ENCODE measurements at places on chromosomes 3 and 15.

GRCh38 chr3:71865727-71866126 is 80.8 kb upstream of the PROK2 start:
- no peak for DNase-seq

DNA sequence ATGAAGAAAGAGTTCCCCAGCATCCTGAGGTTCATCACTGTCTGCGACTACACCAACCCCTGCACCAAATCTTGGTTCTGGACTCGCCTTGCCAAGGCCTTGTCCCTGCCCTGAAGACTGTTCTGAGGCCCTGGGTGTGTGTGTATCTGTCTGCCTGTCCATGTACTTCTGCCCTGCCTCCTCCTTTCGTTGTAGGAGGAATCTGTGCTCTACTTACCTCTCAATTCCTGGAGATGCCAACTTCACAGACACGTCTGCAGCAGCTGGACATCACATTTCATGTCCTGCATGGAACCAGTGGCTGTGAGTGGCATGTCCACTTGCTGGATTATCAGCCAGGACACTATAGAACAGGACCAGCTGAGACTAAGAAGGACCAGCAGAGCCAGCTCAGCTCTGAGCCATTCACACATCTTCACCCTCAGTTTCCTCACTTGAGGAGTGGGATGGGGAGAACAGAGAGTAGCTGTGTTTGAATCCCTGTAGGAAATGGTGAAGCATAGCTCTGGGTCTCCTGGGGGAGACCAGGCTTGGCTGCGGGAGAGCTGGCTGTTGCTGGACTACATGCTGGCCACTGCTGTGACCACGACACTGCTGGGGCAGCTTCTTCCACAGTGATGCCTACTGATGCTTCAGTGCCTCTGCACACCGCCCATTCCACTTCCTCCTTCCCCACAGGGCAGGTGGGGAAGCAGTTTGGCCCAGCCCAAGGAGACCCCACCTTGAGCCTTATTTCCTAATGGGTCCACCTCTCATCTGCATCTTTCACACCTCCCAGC is 2.9 kb downstream of the MYD88 start:
- no peak for DNase-seq

GRCh38 chr3:77835921-77836320 is 796.0 kb downstream of the ROBO2 start:
- no peak for DNase-seq

GRCh38 chr3:87949879-87950208 is 109.0 kb downstream of the CGGBP1 start:
- no peak for DNase-seq

DNA sequence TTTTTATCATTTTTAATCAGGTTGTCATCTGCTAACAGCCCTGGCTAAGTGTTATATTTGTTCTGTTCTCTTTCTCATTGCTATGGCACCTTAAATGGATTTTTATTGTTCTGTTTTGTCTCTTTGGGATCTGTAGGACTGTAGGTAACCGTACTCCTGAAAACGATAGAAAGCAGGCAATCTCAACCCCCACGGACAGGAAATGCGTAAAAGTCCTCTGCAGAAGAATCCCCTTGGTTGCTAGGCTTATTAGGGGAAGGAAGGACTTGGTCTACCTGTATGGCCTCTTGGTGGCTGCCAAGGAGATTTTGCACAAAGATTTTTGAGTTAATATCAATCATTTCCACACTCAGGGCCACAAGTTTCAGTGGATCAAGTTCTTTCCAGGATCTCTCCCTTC is 571.9 kb upstream of the ZNF385D start:
- DNase-seq: no peak

DNA sequence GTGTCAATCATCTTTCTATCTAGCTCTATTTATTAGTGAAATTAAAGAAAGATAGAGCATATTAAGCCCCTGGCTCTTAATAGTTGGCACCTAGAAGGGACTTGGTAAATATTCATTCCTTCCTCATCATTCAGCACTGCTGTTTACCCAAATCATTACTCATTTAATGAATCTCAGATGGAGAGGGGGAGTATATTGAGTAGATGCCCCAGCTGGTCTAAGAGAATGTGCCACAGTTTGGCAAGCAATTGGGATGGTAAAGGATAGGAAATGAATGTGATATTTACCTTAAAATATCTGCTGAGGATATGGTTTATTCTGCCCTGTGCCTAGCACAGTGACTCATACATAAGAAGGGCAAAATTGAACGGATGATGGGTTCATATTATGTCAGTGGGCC is 6.0 kb downstream of the IL1RAP start:
- DNase-seq: no peak

DNA sequence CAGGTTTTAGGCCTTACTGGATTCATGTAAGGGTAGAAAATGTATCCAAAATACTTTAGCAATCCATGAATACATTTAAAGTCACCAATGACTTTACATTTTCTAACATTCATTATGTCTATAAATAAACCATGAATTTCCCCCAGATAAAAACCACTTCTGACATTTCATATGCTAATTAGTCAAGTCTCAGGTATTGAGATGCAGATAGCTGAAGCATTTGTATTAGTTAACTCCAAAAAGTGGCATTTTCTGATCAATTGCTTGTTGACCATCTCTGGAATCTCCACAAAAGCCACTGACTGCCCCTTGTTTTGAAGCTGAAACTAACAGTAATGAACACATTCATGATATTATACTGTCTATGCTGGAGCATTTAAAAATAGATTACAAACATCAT is 68.4 kb upstream of the RAP2B start:
- no peak for DNase-seq

DNA sequence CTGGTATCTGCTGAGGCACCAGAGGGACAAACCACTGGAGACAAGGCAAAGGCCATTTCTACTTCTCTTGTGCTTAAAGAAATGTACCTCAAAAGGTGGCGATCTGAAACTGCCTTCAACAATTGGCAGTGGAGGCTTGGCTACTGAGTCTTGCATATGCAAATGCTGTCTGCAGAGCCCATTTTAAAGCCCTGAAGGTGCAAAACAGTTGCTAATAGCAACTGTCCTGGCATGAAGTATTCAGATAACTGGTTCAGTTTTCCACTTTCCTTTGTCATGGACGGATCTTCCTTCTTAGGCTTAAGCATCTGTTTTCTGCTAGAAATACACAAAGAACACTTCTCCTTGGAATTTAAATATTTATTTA is 71.4 kb upstream of the PSMD6 start:
- no peak for DNase-seq

DNA sequence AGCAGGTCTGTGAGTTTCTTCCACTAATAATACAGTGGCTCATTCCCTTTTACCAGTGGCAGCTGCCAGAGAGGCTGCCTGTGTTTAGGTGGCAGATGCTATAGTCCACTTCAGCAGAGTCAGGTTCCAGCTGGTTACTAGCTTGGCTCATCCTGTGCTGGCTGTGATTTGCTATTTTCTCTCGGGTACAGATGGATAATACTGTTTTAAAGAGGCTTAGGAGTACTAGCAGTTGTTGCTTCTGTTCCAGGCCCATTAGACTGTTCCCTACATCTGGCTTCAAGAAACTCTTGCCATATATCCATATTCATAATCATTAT is 41.0 kb downstream of the ZNF609 start:
- no peak for DNase-seq

- DNase-seq: no peak
Observed at GRCh38 chr3:17709236-17709810, 33.1 kb downstream of the TBC1D5 start.

- no peak for DNase-seq
Observed at GRCh38 chr15:101102746-101103145, 149.1 kb downstream of the CHSY1 start.

DNA sequence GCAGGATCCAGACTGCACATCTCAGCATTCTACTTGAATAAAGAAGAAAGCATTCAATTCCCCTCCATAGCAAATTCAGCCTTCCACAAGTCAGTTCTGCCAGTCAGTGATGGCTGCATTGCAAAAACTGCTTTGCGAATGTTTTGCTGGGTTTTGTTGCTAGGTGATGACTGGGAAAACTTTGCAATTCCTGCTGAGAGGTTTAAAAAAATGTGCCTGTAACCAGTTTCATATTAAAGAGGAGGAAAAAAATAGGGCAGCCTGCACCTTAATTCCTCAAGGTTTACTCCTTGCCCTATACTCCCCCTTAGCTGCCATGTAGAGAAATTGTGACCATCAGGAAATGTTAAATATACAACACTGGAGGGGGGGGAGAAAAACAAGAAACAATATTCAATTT is 225.6 kb upstream of the ATP11B start:
- DNase-seq: no peak

DNA sequence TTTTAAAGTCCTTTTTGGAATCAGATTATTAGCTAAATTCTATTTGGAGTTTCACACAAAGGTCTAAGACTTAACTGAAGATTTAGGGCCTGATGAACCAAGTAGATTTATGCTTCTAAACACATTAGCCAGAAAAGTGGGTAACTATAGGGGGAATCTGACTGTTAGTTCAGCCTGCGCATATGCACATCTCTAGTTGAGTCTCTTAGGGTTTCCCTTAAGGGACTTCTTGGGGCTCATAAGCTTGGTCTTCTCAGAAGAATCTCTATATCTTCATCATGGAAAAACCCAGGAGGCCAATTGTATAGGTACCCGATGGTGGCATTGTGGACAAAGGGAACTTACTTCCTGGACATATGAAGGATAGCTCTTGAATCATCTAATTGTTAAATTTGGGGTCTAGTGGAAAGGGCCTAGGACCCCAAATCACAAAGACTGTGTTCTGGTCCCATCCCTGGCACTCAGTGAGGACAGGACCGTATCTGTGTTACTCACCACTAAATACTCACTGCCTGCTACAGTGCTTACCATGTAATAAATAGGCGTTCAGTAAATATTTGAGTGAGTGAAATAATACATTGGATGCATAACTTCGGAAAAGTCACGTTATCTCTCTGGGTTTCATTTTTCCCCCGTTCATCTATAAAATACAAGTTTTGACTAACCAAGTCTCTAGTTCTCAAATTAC is 17.0 kb downstream of the SELENOT start:
- no peak for DNase-seq

GRCh38 chr3:43079536-43080332 is 26.1 kb downstream of the POMGNT2 start:
- DNase-seq: no peak

DNA sequence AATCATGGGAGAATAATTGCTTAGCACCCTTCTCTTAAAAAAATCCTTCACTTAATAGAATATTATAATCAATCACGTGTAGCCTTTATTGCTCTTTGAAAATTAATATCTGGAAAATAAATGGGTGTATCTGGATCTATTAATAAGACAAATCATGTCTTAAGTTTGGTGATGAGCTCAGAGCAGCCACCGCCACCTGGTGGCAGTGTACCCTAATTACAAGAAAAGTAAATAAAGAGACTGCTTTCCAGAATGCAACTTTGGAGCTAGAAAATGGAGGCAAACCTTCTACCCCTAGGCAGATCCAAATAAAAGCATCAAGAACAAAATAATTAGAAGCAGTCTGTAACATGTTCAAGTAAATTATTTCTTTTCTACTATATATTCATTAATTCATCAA is 43.5 kb downstream of the EPHB1 start:
- no peak for DNase-seq

GRCh38 chr15:75307778-75308390 is 25.2 kb downstream of the GOLGA6D start:
- DNase-seq: peak; percentile 36

DNA sequence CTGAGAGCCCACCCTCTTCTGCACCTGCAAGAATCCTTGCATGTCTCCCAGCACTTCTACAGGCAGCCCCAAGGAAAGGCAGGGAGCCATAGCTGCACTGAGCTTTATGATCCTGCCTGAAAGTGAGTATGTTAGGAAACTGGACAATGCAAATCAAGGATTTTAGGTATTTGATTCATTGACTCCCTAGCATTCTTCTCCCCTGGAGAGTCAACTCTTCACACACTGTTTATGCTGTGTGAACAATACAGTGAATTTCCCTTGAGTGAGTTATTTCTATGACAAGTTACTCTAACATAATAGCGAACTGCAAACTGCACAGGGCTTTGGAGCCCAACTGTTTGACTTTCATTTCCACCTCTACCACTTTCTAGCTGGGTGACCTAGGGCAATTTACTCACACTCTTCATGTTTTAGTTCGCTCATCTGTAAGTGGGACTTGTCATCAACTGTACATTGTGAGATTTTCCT is 96.0 kb upstream of the PHLDB2 start:
- no peak for DNase-seq

DNA sequence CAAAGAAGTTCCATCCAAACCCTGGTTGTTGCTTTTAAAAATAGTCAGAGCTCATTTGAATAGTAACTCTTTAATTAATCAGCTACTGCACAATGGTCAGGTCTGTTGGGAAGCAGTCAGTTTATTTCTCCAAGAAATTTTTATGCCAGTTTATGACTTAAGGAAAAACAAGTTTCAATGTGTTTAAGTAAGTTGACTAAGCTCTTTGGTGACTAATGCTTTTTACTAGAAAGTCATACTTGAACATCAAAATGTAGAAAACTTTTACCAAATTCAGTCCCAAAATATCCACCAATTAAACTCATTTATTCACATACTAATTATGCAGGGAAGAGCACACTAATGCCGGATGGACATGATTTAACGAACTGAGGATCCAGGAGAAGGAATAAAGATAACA is 22.1 kb downstream of the PRICKLE2 start:
- no peak for DNase-seq

- DNase-seq: peak; percentile 16
Observed at GRCh38 chr3:142152384-142152783, 3.0 kb upstream of the TFDP2 start.

DNA sequence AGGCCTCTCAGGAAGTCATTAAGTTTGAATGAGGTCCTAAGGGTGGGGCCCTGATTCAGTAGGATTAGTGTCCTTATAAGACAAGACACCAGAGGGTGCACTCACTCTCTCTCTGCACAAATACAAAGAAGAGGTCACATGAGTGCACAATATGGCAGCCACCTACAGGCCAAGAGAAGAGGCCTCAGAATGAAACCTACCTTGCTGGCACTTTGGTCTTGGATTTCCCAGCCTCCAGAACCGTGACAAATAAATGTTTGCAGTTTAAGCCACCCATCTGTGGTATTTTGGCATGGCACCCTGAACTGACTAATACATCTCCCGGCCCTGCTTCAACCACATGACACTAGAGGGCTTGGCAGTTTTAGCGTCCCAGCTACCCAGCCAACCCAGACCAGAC is 73.9 kb upstream of the CHRNB4 start:
- no peak for DNase-seq

DNA sequence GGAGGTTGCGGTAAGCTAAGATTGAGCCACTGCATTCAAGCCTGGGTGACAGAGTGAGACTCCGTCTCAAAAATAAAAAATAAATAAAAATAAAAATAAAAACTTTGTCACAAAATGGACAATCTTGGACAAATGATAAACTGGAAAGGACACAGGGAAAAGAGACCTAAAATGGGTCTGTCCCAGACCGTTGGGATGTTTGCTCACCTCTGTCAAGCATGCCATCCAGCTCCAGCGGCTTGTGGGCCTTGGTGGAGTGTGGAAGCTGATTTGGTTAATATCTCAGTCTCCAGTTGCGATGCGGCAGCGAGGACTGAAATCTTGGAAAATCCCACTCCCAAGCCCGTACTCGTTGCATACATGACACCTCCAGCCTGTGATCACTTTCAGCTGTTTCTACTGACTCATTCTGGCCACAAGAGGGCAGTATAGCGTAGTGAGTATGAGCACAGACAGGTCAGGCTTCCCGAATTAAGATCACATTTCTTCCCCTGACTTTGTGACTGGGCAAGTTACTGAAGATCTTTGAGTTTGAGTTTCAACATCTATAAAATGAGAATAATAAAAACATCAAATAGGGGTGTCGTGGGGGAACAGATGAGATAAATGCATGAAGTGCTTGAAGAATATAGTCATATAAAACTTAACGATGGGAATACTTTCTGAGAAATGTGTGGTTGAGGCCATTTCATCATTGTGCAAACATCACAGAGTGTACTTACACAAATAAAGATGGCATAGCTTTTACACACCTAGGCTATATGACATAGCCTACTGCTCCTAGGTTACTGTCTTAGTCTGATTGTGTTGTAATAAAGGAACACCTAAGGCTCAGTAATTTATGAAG is 19.6 kb upstream of the MOBP start:
- peak; percentile 79 for DNase-seq
